ENCODE measurements at places on chromosomes 5 and 9.

DNA sequence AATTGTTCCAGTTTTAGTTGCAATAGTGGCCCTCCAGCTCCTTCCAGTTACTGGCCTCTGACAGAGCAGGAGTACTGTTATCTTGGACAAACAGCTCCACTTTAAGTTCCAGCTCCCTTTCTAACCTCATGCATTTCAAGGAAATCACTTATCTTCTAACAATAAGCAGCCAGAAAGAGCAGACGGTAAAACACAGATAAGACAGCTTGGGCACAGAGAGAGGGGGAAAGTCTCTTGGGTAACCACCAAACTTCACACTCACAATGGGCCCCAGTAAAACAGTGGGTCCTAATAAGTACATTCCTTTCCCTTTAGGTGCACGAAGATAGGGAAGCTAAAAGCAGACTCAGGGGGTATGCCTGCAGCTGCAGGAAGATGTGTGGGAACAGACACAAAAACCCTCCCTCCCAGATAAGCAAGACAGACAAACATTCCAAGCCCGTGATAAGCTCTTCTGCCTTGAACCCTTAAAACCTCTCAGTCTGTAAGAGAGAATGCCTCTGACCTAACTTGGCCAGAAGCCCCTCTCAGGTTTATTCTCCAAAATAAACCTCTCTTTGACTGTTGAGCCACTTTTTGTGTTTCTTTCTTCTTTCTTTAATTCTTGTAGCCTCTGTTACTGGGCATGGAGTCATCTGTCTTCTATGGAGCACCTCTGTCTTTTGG is 30.8 kb downstream of the OR1J1 start:
- DNase-seq: no peak

DNA sequence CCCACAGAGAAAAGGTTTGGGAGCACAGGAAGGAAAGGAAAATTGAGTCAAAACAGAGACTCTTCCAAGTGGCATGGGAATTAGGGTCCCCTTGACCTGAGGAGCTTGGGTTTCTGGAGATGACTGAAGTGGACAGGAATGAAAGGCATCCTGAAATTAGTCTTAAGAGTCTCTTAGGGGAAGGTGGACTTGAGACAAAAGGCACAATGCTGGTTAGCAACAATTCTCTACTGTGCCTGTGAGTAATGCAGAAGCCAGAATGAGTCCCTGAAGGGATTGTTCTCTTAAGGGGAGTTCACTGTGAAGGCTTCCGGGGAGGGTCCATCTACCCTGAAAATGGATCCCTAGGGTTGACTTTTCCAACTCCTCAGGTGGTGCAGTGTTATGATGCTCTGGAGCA is 58.4 kb upstream of the FOXE1 start:
- DNase-seq: no peak

DNA sequence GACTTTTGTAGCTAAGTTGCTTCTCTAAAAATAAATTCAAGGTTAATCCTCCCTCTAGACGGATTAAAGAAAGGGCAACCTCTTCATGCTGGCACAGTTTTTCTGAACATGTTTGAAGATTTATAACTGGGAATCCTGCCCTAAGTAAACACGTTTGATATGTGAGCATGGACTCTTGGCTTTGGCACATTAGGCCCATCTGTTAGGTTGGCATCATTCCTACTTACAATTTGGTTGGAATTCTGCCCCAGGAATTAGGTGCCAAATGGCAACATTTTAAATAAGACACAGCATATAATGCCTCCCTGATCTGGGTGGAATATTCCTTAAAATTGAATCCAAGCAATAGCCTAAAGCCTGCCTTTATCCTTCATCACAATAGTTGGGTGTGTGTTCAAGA is 372.3 kb upstream of the CDH18 start:
- DNase-seq: no peak

GRCh38 chr9:124480621-124480981 is 26.6 kb downstream of the NR5A1 start:
- no peak for DNase-seq

GRCh38 chr5:123098767-123099513 is 9.9 kb downstream of the PRDM6 start:
- no peak for DNase-seq

DNA sequence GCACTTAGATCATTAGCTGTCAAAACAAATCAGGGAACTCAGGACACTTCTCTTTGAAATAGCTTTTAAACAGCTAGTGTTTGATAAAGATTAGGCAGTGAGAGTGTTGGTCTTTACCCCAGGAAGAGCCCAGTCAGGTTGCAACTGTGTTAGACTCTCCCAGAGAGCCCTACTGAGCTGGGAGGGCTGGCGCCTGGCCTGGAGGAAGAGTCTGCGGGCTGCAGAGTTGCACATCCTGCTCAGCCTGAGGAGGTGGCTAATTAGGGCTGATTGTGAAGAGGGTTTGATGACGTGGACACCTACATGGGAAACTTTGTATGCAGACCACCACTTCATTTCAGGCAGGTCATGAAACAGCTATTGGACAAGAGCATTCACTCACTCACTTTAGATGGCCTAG is 112.0 kb downstream of the TMEM174 start:
- DNase-seq: no peak

DNA sequence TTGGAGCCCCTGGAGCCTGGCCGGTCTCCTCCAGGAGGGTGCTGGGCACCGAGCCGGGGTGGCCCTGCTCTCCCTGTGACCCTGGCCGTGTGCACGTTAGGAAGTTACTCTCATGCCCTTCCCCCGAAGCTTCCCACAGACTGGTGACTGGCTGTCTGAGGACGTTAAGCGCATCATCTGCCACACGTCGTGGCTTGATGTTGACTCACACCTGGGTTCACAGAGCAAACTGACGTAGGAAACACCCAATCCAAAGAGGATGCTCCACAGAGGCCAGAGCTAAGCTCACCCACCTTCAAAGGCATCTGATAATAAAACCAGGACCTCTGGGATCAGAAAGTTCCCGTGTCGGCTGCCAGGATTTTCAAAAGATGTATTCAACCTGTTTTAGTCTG is 152.9 kb upstream of the PHYKPL start:
- no peak for DNase-seq

GRCh38 chr9:95157481-95158151 is 159.9 kb downstream of the FANCC start:
- DNase-seq: no peak

- DNase-seq: no peak
Observed at GRCh38 chr9:87675906-87676515, 49.9 kb upstream of the CTSL start.

GRCh38 chr9:71675105-71675856 is 93.0 kb downstream of the CEMIP2 start:
- DNase-seq: no peak

DNA sequence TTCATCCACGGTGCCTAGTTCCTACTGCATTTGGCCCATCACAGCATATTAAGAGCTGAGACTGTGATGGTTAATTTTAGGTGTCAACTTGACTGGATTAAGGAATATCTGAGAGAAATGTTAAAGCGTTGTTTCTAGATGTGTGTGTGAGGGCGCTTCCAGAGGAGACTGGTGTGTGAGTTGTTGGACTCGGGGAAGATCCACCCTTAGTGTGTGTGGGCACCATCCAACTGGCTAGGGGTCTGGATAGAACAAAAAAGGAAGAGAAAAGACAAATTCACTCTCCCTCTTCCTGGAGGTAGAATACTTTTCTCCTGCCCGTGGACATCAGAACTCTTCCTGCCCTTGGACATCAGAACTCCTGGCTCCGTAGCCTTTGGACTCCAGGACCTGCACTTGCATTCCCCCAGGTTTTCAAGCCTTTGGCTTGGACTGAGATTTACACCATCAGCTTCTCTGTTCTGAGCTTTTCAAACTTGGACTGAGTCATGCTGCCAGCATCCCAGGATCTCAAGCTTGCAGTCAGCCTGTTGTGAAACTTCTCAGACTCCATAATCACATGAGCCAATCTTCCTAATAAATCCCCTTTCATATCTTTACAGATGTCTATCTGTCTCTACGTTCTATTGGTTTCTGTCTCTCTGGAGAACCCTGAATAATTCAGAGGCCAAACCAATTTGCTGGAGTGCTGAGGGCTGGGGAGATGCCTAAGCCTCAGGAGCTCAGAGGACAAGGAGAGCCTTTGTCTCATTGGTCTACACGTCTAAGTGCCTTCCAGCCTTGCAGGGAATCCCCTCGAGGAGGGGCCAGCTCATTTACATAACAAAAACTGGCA is 164.5 kb downstream of the DCP2 start:
- DNase-seq: no peak

Data from stimulated activated CD4-positive, alpha-beta T cell treated with anti-CD3 and anti-CD28 coated beads, Interleukin-1b, Interleukin-23, amount 100 ng/mL, for 1 hour (primary cell).